ENCODE measurements at places on chromosomes 16 and 17.

DNA sequence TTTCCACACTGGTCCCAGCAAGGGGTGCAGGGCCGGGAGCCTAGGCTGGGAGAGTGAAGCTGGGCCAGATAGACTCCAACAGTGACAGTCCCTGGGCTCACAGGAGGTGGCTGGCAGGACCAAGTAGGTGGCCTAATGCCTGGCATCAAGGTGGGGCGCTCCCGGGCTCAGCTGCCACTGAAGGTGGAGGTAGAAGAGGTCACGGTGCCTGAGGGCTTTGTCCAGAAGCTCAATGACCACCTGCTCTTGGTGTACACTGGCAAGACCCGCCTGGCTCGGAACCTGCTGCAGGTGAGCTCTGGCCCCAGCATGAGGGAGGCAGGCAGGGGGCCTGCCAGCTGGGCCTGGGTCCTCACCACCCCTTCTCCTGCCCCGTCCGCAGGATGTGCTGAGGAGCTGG is 23.8 kb downstream of the FCSK start:
- DNase-seq, result no peak

DNA sequence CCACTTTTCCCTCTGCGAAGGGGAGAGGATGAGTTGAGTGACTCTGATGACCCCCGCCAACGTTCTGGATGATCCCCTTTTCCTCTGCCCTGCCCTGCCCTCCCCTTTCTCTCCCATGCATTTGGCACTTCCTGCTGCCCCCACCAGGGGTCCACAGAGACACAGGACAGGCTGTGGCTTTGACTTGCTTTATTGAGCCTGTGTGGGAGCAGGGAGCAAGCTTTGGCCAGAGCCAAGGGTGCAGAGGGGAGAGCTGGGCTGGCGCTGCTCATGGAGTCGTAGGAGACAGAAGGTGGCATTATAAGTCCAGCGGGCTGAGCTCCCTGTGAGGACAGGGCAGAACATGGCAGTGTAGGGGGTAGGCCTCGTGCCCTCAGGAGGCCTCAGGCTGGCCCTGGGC is 1.6 kb downstream of the PPY start:
- DNase-seq, result no peak

GRCh38 chr16:85662482-85662812 is 26.3 kb downstream of the GINS2 start:
- DNase-seq, result no peak

DNA sequence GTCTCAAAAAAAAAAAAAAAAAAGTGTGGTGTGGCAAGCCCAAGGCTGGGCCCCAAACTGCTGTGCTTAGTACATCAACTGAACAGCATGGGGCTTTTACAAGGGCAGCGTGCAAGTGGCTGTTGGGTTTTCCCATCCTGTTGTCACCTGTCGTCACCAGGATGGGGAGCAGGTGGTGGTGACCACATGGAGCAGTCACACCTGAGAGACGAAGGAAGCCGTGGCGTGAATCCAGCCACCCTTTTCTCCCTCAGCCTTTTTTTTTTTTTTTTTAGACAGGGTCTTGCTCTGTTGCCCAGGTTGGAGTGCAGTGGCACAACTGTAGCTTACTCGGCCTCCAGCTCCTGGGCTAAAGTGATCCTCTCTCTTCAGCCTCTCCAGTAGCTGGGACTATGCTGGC is 4.1 kb upstream of the MRPL58 start:
- DNase-seq, result no peak

DNA sequence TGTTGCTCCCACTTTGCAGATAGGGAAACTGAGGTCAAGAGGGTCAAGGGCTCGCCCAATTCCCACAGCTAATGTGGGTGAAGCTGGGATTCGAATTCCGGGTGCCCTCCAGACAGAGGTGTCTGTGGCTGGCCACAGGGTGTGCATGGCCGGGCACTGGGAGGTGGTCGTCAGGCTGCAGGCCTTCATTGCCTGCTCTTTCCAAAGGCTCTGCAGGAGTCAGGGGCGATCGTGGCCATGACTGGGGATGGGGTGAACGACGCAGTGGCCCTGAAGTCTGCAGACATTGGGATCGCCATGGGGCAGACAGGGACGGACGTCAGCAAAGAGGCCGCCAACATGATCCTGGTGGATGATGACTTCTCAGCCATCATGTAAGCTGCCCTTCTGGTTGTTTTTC is 49.8 kb downstream of the MEAK7 start:
- DNase-seq, result no peak

GRCh38 chr16:75789237-75789636 is 62.9 kb upstream of the CPHXL start:
- DNase-seq, result peak; percentile 66

DNA sequence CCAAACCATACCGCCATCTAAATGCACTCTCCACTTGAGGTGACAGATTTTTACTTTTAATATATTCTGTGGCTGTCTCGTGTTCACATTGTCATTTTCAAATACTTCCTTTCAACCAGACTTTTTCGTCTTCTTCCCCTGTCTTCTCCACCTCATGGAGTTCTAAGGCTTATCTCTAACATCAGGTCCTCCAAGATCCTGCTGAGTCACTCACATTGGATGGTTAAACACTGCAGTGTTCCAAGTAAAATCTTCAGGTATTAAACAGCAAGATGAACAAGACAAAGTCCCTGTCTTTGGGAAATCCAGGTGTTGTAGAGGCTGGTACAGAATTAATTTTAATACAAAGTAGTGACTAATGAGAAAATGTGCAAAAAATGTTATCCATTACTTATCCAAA is 330.2 kb upstream of the KIF2B start:
- DNase-seq, result no peak

GRCh38 chr16:58415003-58415402 is 22.7 kb downstream of the GINS3 start:
- DNase-seq, result no peak

GRCh38 chr16:1080801-1081733 is 8.5 kb downstream of the SSTR5 start:
- no peak for DNase-seq

DNA sequence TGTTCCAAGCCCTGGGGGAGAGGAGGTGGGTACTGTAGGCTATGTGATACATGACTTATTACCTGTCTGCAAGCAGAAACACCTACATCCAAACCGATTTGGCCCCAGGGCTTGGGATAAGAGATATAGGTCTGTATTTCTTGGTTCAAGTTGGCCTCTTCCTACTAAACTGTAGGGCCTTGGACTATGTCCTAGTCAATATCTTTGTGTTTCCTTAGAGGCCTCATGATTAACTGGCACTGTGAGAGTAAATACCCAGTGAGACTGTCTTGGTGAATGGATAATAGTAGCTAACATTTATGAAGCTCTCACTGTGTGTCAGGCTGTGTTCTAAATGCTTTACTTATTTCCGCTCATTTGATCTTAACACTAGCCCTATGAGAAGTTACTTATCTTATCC is 70.0 kb downstream of the MSI2 start:
- no peak for DNase-seq

DNA sequence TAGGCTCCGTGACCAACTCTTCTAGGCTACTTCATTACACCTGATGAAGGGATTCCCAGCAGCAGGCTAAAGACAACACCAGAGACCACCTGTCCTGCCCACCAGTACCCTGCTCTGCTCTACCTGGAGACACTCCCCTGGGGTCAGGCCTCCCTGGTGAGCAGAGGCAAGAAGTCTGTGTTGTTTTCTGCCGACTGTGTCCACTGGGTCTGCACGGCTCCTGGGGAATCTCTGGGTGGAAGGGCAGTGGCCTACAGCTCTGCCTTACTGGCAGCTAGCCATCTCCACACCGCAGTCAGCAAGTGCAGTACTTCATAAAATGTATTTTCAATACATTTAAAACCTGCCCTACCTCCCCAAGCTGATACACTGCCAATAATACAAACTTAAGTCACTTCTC is 6.8 kb downstream of the RSL1D1 start:
- no peak for DNase-seq

DNA sequence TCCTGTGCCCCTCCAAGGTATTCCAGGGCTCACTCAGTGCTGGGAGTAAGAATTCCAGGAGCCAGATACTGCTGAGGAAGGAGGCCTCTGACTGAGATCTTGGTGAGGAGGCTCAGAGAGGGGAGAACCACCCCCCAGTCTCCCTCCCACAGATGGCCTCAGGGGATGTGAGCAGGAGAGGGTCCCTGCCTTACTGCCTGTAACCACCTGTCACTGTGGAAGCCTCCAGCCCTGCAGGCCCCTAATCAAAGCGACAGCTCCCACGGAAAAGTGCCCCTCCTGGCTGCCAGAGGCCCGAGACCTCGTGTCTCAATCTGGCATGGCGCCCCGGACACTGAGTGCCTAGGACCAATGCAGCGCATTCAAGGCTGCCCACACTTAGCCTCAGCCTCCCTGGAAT is 7.7 kb upstream of the C17orf113 start:
- DNase-seq, result no peak

- DNase-seq, result no peak
Observed at GRCh38 chr17:66175892-66176291, 16.0 kb downstream of the CEP112 start.

DNA sequence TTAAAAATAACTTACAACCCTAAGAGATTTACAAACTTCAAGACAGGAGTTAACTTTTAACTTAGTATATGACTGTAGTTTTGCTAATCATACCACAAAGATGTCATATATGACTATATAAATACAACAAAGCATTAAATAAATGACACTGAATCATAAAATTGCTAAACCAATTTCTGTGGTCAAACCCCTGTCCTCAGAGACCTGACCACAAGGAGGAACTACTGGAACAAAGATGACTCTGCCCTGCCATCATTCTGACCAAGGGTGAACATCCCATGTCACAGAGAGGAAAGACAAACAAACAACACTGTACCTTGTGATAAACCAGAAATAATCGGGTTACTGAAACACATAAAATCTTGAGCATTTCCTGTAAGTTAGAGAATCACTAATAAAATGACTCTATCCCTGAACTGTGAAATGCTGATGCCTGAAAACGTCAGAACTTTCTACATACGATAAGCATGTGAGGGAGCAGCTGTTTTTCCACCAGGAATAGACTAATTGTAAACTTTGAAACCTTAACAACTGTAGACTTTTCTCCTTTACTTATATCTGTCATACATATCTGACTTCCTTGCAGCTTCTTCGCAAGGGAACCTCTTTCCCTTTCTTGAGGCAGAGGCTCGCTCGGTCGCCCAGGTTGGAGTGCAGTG is 47.9 kb downstream of the WDR59 start:
- DNase-seq, result no peak

DNA sequence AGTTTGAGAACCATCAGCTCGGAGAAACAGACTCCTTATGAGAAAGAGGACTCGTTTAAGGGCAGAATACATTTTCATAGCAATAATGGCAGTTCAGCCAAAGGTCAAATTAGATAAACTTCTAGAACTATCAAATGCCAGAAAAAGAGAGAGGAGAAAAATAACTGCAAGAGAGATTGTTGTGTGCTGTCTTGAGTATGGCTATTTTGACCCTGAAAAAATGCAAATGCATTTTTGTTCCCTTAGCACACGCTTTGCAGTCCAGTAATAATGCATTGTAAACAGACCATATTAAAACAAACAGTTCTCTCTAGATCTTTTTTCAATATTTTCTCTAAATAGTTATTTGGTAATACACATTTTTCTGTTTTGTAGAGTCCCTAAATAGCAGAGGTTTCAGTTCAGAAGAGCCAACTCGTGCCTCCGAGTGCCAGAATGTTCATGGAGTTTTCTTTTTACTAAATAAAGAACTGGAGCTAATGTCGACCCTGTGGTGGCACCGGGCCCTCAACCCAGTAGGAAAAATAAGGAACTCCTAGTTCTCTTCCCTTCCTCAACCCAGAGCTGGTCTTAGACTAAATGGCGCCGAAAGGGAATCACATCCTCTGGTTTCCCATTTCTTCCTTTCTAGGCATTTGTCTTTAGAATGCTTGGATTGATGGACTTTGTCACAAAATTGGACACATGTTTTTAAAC is 298.0 kb downstream of the MAP2K4 start:
- no peak for DNase-seq

DNA sequence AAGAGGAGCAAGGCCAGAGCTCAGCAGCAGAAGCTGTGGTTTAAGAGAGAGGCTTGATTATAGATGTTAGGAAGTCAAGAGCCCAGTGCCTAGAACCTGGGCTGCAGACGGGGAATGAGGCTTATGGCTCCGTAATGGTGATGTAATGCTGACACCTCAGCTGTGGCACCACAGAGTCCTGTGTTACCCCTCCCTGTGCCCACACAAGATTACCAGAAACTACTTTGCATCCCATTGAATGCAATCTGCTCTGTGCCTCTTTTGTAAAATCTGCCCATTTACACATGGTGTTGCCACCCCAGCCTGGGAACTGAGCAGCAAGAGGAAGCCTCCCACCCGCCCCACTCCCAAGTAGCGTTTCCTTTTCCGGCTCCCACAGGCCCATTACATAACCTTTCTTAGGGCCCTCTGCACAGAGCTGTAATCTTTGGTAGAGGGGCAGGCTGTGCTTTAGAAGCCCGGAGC is 57.0 kb downstream of the PITPNC1 start:
- peak; percentile 17 for DNase-seq

DNA sequence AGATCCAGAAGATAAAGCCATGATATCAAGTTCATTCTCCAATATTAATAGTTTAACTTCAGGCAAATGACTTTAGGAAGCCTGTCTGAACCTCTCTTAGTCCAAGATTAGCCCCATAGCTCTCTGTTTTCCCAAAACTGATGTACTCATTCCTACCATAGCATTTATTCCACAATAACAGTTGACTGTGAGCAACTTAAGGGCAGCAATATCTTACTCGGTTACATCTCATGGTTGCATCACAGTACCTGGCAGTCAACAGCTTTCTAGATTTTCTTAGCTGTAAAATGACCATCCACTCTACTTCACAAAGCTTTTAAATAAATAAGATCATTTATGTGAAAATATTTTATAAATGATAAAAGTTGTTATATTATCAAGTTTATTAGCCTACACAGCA is 58.2 kb upstream of the STAC2 start:
- no peak for DNase-seq

DNA sequence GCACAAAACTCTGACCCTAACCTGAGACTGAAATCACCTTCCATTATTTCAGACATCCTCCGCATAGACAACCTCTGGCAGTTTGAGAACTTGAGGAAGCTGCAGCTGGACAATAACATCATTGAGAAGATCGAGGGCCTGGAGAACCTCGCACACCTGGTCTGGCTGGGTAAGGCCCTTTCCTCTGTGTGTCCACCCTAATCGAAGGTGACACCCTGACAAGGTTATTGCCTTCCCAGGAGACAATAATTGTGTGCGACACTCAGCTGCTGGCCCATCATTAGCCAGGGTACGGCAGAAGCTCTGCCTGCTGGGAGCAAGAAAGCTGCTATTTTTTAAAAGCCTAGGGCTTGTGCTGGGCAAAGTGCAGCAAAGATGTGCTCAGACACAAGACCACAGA is 11.1 kb downstream of the DRC3 start:
- DNase-seq, result no peak

- no peak for DNase-seq
Observed at GRCh38 chr16:2088759-2089358, 41.1 kb downstream of the TSC2 start.

GRCh38 chr16:64950731-64951130 is 171.1 kb downstream of the CDH11 start:
- DNase-seq, result no peak

All from putamen (tissue), 1 donor.